ENCODE measurements at places on chromosomes 4 and X.

- peak; percentile 10 for DNase-seq
These were observed 1.5 kb upstream of the TLR7 start for GRCh38 chrX:12865359-12865758.

DNA sequence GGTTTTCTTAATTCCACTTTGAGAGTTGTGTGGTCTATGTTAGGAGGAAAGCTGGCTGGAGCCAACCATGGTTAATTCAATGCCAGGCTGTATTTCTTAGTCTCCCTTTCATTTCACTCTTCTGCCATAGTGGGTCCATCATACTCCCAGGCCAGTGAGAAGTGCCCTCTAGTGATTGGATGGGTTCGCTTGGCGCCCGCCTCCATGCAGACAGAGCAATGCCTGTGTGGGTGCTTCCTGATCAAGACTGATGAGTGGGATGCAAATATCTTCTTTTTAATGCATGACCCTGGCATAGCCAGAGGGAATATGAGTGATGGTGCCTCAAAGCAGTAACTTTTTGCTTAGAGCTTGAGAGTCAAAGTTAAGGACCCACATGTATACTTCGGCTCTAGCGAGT is 6.4 kb downstream of the BMX start:
- DNase-seq = no peak

DNA sequence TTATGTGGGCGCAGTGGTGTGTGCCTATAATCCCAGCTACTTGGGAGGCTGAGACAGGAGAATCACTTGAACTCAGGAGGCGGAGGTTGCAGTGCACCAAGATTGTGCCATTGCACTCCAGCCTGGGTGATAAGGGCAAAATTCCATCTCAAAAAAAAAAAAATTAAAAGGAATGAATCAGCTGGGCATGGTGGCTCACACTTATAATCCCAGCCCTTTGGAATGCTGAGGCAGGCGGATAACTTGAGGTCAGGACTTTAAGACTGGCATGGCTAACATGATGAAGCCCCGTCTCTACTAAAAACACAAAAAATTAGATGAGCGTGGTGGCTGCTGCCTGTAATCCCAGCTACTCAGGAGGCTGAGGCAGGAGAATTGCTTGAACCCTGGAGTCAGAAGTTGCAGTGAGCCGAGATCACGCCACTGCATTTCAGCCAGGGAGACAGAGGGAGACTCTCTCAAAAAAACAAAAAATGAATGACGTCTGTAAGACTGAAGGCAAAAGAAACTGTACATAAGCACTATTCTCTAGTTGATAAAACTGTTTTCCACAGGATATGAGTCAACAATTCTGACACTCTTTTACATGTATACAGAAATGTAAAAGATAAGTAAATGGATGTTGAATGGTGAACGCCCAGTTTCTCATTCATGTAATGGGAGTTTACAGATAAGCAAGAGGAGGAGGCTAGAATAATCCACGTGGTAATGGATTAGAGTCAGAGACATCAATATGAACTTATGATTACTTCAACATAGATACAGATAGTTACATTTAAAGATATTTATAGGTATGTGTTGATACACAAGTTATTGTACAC is 22.2 kb downstream of the CENPC start:
- no peak for DNase-seq

DNA sequence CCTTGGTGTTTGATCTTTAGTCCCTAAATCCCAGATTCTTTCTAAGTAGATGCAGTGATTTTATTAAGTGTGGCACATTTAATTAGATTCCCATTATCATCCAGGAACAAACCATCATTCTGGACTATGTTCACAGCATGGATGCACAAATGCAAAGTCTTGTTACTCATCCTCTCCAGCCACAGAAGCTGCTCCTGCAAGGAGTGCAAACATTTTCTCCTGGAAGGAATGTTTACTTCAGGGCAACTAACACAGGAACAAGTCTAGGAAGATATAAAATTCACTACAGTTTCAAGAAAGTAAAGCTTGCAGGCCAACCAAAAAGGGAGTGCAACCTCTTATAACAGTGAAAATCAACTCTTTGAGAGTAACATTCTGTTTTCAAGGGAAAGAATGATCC is 106.0 kb downstream of the IQCM start:
- DNase-seq = no peak

DNA sequence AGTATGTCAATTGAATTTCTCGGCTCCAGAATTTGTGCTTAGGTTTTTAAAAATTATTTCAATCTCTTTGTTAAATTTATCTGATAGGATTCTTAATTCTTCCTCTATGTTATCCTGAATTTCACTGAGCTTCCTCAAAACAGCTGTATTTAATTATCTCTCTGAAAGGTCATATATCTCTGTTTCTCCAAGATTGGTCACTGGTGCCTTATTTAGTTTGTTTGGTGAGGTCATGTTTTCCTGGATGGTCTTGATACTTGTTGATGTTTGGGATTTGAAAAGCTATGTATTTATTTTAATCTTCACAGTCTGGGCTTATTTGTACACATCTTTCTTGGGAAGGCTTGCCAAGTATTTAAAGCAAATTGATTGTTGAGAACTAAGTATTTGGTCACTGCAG is 24.7 kb upstream of the HERC3 start:
- DNase-seq = no peak

DNA sequence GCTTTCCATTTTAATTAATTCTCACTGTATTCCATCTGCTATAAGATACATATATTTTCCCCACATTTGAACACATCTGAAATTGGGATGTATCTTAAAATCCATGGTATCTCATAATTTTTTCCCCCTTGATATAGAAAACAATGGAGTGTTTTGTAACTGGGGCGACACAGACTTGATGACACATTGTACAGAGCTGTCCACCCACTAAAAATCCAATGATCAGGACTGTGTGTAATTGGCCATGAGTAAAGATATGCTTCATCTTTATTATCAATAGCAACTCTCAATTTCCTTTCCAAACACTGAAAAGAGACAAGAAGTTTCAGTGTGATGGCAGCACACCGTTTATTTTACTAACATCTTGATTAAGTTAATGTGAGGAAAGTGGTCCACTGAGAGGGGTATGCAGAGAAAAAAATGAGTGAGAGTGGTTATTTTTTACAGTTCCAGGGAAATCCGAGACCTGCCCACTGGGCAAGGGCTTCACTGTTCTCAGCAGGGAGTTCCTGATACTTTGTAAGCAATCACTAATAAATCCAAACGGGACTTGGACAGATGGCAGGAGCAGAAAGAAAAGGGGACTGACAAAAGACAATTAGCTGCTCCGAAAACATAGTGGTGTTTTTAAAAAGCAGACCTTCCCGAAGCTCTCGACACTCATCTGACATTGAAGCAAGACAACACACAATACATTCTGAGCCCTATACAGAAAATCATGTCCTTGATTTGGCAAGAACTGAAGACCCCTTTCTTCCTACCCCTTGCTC is 149.4 kb downstream of the TSPAN5 start:
- DNase-seq = peak; percentile 36

DNA sequence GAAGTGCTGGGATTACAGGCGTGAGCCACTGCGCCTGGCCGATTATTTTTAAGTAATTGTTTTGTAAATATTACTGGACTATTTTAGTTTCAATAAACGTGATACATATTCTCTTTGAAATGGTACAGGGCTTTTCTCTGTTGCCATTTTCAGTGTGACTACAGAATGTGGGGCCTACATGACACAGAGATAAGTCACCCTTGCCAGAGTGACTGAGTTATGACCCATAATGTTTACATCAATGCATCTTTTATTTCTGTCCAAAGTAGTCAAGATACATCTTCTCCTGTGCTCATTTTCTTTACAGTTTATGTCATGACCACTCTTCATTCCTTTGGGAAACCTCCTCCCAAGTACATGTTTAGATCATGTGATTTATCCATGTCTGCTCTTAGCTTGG is 88.3 kb upstream of the GC start:
- no peak for DNase-seq

- no peak for DNase-seq
These were observed 341.7 kb upstream of the GATB start for GRCh38 chr4:152102436-152103000.

DNA sequence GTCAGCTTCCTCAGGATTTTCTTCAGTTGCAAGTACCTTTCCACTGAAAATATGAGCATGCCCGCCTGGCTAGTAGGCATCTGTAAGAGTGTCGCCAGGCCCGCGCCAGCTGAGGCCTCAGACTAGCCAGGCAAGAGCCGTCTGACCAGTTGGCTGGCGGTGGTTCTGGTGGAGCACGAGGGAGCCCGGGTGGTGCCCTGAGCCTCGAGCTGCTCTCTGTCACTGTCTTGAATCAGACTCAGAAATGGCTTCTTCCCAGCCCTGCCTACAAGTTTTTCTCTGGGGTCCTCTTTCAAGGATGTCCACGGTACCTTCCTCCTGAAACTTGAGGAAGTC is 11.9 kb downstream of the GRPEL1 start:
- no peak for DNase-seq

- DNase-seq = peak; percentile 48
These were observed 23.4 kb downstream of the SMS start for GRCh38 chrX:21963731-21964405.

DNA sequence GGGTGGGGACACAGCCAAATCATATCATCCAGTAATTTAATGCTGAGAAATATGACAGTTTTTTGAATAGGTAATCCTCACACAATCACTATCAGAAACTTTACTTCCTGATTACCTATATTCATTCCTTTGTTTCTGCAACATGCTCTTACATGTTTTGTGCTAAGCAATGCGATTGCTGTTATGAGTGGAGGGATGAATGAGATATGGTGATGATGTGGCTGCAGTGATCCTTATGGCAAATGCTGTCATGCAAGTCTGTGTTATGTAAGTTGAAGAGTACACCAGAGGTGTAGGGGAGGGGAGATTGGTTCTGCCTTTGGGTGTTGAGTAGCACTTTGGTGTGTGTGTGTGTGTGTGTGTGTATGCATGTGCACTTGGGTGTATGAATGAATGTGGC is 14.6 kb downstream of the HERC3 start:
- no peak for DNase-seq

GRCh38 chr4:16916719-16917337 is 18.4 kb upstream of the LDB2 start:
- no peak for DNase-seq

- DNase-seq = no peak
These were observed 24.0 kb downstream of the DOCK11 start for GRCh38 chrX:118519411-118520215.

DNA sequence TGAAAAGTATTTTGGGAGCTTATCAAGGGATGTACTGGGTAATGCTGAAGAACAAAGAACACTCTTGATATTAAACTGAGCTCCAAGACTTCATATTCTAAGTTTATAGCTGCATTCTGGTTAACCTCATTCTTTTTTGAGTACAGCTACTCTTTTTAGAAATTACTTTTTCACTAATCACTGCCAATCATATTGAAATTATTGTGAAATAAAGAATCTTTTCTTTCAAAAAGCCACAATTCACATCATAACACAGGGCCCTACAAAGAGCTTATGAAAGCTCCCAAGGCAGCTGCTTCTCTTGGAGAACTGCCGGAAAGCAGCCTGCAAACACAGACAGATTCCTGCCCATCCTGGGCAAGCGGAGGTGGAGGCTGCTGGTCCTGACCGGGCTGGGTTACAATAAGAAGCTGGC is 121.4 kb downstream of the RNF150 start:
- DNase-seq = no peak

DNA sequence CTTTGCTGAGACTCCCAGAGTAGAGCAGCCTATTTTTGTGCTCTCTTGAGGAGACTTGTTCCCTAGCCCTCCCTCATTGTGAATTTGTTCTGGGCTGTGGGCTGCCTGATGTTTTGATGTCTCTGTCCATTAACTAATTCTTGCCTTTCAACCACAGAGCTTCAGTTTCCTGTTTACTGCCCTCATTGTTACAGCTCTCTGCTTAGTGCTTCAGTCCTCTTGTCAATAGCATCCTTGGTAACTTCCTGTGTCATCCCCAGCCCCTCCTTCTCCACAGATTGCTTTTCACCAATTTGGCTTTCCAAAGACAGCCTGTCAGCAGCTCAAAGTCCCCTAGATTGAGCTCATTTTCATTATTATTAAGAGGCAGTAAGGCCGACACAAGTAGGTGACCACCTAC is 69.9 kb downstream of the COX7B2 start:
- no peak for DNase-seq

All from muscle of back (tissue), 13 donors.